ENCODE measurements at places on chromosomes 7 and 10.

- DNase-seq: no peak
These were observed 48.9 kb downstream of the ZNF277 start for GRCh38 chr7:112255388-112255720.

- no peak for DNase-seq
These were observed 32.1 kb downstream of the CRCP start for GRCh38 chr7:66146701-66147100.

DNA sequence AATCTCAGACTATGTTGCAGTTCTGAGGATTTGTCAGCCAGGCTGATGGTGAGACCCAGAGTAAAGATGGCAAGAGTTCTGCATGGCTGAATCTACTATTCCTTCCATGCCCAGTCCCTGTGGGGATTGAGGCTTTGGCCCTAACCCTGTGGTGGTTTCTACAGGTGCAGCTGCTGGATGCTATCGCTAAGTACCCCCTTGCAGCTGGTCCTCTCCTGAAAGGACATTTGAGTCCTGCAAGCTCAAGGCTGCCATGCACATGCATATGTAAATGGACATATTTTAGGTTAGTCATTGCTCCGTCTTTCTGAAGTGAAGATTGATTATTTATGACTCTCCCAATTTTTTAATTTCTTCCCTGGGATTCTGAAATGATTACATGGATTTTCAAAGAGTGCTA, 1122.2 kb upstream of the CELF2 start:
- no peak for DNase-seq

DNA sequence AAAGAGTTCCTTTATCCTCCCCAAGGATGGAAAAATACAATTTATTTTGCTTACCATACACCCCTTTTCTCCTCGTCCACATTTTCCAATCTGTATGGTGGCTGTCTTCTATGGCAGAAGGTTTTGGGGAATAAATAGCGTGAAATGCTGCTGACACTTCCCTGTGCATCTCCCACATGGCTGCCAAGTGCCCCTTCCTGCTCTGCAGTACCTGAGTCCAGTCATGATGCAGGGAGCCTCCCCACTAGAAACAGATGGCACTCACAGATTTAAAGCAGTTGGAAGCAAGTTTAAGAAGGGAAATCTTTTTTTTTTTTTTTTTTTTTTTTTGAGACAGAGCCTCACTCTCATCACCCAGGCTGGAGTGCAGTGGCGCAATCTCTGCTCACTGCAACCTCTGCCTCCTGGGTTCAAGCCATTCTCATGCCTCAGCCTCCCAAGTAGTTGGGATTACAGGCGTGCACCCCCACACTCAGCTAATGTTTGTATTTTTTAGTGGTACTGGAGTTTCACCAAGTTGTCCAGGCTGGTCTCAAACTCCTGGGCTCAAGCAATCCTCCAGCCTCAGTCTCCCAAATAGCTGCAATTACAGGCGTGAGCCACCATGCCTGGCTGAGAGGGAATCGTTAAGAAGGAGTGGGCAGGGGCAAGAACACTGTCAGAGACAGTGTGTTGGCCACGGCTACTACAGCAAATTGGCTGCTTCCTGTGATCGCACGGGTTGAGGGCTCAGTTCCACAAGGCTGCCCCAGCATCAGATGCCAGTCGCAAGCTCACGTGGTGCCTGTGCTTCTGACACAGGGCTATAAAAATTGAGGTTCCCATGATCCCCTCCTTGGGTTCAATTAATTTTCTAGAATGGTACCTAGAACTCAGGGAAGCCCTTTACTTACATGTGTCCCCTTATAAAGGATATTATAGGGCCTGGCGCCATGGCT, 5.3 kb upstream of the PILRA start:
- peak; percentile 51 for DNase-seq

GRCh38 chr7:121105262-121105661, 116.8 kb downstream of the CPED1 start:
- DNase-seq: no peak

DNA sequence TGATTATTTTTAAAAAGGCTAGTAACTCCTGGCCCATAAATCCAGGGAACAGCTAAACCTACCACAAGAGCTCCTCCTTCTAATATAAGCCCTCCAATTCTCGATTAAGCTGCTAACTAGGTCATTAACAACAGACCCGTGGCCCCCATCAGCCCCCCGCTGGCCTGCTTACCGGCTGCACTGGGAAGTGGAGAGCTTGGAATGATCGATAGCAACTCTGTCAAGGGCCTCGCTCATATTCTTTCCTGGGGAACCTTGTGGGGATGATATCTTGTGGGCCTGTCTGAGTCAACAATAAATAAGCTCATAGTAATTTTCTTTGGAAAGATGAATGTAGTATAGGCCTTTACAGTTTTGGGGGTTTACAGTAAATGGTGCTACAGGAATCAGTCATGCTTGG, 353.5 kb downstream of the TCERG1L start:
- no peak for DNase-seq

- DNase-seq: no peak
These were observed 38.9 kb upstream of the BMS1 start for GRCh38 chr10:42743697-42744096.

GRCh38 chr10:123512901-123513775, 153.0 kb upstream of the GPR26 start:
- no peak for DNase-seq

DNA sequence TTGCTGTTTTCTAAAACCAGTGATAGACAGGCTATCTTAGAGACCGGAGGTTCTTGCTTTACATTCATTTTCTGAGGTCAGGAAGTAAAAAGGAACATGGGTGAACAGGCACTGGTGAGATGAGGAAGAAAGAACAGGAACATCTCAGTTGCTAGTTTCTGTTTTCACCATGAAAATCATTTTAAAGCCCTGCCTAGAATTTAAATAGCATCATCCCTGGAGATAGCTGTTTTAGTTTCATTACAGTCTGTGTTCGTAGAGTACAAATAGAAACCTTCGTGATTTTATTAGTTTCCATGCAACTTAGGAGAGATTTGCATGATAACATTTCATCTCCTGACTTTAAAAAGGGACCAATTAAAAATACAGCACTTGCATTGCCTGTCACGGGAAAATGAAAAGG, 14.7 kb downstream of the KCNMA1 start:
- peak; percentile 60 for DNase-seq

DNA sequence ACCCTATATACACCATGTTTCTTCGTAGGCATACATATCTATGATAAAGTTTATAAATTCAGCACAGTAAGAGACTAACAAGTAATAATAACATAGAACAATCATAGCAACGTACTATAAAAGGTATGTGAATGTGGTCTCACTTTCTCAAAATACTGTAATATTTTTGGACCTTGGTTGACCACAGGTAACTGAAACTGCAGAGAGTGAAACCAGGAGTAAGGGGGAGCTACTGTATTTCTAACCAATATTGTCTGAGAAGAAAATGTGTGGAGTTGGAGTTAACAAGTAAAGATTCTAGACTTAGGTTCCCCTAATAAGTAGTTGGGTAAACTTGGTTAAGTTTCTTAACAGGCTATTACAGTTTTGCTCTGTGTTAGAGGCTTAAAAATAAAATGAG, 72.1 kb downstream of the GNAI1 start:
- DNase-seq: no peak

DNA sequence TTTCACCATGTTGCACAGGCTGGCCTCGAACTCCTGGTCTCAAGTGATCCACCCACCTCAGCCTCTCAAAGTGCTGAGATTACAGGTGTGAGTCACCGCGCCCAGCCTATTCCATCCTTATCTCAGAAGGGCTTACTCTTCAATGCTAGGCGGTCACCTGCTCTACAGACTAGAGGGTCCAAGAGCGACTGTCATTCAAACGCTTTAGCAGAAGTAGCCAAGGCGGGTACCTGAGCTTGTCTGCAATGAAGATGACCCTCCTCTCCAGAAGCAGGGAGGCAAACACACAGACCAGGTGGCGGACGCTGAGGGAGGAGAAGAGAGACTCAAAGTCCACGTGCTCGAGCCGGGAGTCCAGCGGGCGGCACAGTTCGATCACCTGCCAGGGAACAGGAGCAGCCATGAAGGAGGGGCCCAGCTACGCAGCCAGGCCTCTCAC, 65.1 kb upstream of the MKRN1 start:
- no peak for DNase-seq

- no peak for DNase-seq
These were observed 268.9 kb downstream of the ADK start for GRCh38 chr10:74419958-74420375.

- DNase-seq: no peak
These were observed 177.4 kb downstream of the PCLO start for GRCh38 chr7:82985144-82985802.

DNA sequence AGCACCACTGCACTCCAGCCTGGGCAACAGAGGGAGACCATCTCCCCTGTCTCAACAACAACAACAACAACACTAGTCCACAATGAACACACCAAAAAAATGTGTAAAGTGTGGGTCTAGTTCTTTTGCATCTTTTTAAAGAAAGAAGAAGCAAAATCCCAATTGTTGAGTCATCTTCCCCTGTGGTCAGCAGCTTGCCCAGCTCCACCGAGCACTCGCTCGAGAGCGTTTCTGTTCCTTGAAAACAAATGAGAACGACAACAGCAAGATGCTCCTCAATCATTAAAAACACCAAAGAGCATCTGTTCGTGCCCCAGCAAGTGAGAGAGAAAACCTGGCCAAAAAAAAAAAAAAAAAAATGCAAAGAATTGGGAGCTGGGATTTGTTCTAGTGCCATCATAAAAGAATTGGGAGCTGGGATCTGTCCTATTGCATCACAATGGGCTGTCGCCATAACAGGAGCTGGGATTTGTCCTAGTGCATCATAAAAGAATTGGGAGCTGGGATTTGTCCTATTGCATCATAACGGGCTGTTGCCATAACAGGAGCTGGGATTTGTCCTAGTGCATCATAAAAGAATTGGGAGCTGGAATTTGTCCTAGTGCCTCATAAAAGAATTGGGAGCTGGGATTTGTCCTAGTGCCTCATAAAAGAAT, 118.1 kb downstream of the PTPRN2 start:
- peak; percentile 42 for DNase-seq

DNA sequence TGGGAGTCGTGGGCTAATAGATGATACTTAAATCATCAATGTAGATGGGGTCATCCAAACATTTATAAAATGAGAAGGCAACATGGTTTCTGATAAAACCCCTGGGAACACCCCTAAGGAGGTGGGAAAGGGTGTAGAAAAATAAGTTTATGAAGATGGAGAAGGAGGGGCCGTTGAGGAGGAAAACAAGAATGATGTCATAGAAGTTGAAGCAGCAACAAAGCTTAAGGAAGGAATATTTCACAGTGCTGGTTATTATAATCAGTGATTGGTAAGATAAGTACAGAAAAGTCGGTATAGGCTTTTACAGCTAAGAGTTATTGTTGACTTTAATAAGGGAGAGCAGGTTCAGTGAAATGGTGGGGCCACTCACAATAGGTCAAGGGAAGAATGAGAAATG, 9.0 kb upstream of the HIBADH start:
- DNase-seq: no peak

GRCh38 chr10:125222515-125223308, 62.3 kb upstream of the CTBP2 start:
- DNase-seq: no peak

- DNase-seq: no peak
These were observed 83.9 kb downstream of the CHN2 start for GRCh38 chr7:29278337-29279069.

GRCh38 chr7:108570146-108570755, 577 bp downstream of the DNAJB9 start:
- DNase-seq: peak; percentile 70

GRCh38 chr7:132035517-132036362, 479.3 kb upstream of the PODXL start:
- no peak for DNase-seq

DNA sequence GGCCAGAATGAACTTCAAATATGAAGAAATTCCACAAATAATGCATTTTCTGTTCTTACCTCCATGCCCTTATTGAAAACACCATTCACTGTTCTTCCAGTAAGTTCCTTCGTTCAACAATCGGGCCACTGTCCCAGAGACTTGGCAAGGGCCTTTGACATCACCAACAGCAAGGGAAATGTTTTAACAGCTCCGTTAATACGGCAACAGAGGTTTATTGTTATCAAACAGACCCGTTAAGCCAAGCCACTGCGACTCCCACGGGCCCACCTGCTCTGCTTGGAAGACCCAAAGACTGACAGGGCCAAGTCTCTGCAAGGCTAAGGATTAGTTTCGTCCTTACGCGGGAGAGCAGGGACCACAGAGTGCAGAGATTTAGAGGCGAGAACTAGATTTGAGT, 43.4 kb upstream of the LYZL1 start:
- no peak for DNase-seq

GRCh38 chr10:75432763-75433162, 1.3 kb downstream of the LRMDA start:
- no peak for DNase-seq

DNA sequence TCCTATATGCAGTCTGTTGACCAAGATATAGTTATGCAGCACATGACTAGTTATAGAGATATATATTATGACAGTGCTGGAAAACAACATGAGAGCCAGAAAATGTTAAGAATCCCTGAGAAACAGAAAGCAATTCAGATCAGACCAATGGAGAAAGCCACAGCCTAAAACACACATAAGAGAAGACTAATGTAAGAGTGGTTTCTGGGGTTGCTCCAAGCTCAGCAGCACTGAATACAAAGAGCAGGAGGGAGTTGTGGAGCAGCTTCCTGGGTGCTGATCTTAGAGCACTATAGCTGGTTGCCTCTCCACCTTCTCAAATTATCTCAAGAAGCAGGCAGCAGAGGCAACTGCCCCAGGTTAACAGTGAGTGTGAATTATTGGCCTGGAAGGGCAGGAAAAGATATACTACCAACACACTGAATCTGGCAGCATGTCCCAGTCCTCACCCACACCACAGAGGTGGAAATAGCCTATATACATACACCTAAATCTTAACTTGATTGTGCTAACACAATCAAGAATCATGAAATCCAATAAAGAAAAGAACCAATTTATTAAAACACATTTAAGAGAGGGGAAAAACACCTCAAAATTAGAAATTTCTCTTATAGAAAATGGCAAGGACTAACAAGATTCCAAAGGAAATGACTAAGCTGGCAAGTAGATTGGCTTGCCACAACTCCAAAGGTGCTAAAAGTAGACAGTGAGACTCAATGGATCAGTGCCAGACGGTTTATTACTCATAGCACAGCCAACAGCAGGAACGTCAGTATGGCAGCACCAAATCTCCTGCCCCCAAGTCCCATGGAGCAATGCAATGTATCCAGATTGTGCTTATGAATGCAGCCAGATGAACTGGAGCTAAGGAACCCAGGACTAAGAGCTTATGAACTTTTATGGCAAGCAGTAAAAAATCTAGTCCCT, 5.1 kb downstream of the PTTG1IP2 start:
- no peak for DNase-seq

- DNase-seq: no peak
These were observed 36.3 kb downstream of the SUFU start for GRCh38 chr10:102540023-102540422.

- no peak for DNase-seq
These were observed 61.4 kb downstream of the ASB13 start for GRCh38 chr10:5604961-5605360.

- DNase-seq: no peak
These were observed 25.7 kb downstream of the NEUROD6 start for GRCh38 chr7:31314781-31315180.

- no peak for DNase-seq
These were observed 175.2 kb upstream of the GRB10 start for GRCh38 chr7:50957855-50958254.

GRCh38 chr7:107345898-107346297, 124.0 kb upstream of the GPR22 start:
- no peak for DNase-seq
